ENCODE measurements at places on chromosomes 2 and 18.

DNA sequence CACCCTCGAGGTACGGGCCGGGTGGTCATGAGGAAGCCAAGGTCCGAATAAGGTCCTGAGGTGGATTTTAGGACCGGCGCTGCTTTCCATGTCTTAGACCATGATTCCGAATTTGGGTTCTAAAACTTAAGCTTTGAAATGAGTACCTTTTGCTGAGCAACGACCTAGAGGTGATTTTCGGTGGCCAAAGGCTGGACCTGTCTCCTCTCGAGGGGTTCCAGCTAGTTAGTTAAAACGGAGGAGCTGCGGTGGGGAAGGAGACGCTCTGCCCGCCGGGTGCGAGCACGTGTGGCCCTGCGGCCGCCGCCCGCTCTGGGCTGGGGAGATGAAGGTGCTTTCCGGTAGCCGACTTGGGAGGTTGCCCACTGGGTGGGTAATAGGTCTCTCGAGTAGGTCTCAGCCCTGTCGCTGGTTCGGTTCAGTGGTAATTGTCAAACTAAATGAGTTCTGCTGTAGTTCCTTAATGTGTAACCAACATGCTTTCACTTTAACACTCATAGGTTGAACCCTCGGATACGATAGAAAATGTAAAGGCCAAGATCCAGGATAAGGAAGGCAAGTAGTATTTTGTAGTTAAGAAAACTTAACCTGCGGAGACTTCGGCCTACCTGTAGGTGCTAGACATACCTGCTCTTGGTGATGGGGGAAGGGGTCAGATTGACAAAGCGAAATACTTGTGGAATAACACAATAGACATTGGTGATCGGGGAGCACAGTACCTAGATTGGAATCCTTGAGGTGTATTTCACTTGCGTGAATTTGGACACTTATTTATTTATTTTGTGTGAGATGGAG, 572 bp downstream of the RPS27A start:
- no peaks in the 10 kb centered on the region for H3K27me3 ChIP-seq
- peak; percentile 71 for DNase-seq
- H3K27ac ChIP-seq: peak overlapping the region; percentile 99
- H3K36me3 ChIP-seq: peaks cover 13% of the 10 kb centered on the region
- peaks cover 64% of the 10 kb centered on the region for H3K4me1 ChIP-seq

- no peaks in the 10 kb centered on the region for H3K36me3 ChIP-seq
- no peaks in the 10 kb centered on the region for H3K27me3 ChIP-seq
- no peak overlapping the region for H3K4me3 ChIP-seq
- no peaks in the 10 kb centered on the region for H3K4me1 ChIP-seq
- no peak overlapping the region for H3K27ac ChIP-seq
- no peak for DNase-seq
Measured at GRCh38 chr2:42762155-42762554, 1.8 kb downstream of the OXER1 start.

DNA sequence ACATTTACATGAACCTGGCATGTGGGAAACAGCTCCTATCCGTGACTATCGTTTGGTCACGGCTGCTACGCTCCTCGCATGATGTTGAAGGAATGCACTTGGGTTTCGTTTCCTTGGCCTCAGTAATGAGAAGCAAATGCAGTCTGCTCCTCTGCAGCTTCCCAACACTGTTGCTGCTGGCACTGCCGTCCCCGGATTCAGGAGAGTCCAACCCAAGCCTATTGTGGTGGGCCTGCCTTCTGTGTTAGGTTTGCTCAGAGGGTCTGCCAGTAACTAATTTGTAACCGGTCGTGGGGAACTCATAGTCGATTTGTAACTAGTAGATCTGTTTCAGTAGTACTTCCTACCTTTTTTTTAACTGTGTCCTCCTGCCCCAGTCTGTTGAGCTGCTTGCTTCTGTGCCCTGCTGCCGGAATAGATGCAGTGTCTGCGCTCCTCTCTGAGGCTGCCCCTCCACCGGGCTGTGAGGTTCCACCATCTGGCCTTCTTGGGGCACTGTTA, 58.4 kb downstream of the WDSUB1 start:
- no peak overlapping the region for H3K4me3 ChIP-seq
- no peak overlapping the region for H3K27ac ChIP-seq
- no peak for DNase-seq
- no peaks in the 10 kb centered on the region for H3K27me3 ChIP-seq

DNA sequence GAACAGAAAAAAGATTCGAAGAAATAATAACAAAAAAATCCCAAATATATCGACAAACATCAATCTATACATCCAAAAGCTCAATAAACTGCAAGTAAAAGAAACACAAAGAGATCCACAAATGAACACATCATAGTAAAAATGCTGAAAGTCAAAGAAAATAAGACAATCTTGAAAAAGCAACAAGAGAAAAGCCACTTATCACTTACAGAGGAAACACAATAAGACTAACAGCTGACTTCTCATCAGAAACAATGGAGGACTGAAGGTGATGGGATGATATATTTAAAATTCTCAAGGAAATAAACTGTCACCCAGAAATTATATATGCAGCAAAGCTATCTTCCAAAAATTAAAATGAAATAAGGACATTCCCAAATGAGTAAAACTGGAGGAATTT, 140.3 kb downstream of the NDUFA10 start:
- H3K27me3 ChIP-seq: peaks cover 16% of the 10 kb centered on the region
- peaks cover 11% of the 10 kb centered on the region for H3K36me3 ChIP-seq
- H3K4me3 ChIP-seq: no peak overlapping the region

- peaks cover 23% of the 10 kb centered on the region for H3K4me1 ChIP-seq
- peak overlapping the region; percentile 64 for H3K4me3 ChIP-seq
- peak overlapping the region; percentile 29 for H3K27ac ChIP-seq
- no peaks in the 10 kb centered on the region for H3K36me3 ChIP-seq
Measured at GRCh38 chr2:84694088-84694622, 177.9 kb downstream of the DNAH6 start.

DNA sequence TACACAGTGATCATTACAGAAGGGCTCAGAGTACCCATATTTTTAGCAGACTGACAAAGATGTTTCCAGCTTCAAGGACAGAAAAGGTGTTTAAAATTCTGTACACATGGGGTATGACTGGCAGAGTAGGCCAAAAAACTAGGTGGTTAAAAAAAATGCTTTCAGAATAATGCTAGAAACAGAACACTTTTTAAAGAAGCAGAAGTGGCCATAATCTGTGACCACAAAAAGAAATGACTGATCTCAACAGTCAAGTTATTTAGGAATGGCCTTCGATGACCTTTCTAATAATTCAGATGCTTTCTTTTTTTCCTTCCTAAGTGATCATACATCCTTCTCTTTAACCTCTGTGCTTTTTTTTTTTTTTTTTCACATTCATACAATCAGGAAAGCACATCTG, 4.1 kb upstream of the AQP4 start:
- no peak overlapping the region for H3K27ac ChIP-seq
- H3K4me1 ChIP-seq: no peaks in the 10 kb centered on the region
- DNase-seq: no peak
- no peak overlapping the region for H3K4me3 ChIP-seq
- H3K36me3 ChIP-seq: no peaks in the 10 kb centered on the region

DNA sequence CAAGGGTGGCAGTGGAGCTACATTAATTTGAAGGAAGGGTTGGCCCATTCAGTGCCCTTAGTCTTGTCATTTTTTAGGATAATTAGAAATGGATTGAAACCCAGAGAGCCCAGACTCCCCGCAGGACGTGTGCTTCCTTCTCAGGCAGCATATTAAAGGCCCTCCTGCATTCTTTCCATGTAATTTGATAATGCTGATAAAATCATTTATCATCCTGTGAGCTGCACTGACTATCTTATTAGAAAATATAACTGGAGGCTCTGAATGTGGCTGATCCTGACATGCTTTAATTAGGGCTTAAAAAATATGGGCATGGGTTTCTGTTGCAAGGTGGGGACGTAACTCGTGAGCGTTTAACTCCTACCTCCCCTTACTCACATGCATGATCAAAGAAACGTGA, 148.1 kb downstream of the ACKR3 start:
- peaks cover 22% of the 10 kb centered on the region for H3K27me3 ChIP-seq
- no peak for DNase-seq
- H3K27ac ChIP-seq: no peak overlapping the region
- H3K4me1 ChIP-seq: no peaks in the 10 kb centered on the region
- no peaks in the 10 kb centered on the region for H3K36me3 ChIP-seq

DNA sequence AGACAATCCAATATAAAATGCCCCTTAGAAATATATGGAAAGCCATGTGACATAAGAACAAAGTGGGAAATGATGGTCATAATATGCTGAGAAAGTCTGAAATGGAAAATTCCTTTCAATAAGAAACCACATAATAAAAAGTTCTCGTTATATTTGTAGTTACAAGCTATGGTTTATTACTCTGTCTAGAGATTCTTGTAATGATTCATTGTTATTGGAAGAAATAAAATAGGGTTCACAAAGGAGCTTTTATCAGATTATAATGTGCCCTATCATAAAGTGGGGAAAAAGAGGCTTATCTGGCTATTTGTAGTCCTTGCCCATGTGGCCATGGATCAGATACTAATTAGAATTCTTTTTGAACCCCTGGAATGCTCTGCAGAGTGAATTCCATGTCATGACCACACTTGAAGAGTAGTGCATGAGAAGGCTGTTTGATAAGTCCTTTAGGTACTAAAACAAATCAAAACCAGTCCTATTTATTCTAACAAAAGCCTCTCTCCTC, 420.7 kb upstream of the NRP2 start:
- no peak overlapping the region for H3K27ac ChIP-seq
- H3K36me3 ChIP-seq: no peaks in the 10 kb centered on the region
- no peaks in the 10 kb centered on the region for H3K27me3 ChIP-seq

- no peak overlapping the region for H3K27ac ChIP-seq
- DNase-seq: no peak
- no peak overlapping the region for H3K4me3 ChIP-seq
- no peaks in the 10 kb centered on the region for H3K27me3 ChIP-seq
Measured at GRCh38 chr2:99640635-99641151, 150.9 kb upstream of the REV1 start.

- no peaks in the 10 kb centered on the region for H3K36me3 ChIP-seq
- H3K27me3 ChIP-seq: peaks cover 6% of the 10 kb centered on the region
- H3K27ac ChIP-seq: no peak overlapping the region
- no peak overlapping the region for H3K4me3 ChIP-seq
- no peaks in the 10 kb centered on the region for H3K4me1 ChIP-seq
- DNase-seq: no peak
Measured at GRCh38 chr2:121186261-121186660, 98.7 kb downstream of the TFCP2L1 start.

DNA sequence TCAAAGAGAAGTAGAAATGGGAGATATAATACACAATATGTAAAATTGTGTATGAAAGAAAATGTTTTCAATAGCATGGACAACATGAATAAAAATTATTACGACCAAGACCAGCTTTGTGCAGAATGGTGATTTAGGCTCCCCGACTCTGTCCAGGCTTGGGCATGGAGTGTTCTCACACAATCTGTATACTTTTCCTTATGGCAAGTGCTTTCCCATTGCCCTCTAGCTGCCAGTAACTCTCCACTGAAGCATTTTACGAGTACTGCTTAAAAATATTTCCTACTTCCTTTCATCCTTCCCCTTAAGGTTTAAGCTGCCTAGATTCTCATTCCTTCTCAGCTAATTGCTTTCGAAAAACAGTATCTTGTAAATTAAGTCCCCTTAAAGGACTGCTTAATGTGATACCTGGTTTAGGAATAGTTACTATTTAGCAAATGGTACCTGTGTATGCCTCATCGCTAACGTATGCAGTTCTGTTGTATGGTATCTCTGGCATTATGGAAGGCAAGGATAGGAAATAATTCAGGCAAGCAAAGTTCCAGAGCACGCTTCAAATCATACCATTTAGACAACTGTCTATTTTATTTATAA, 714.6 kb downstream of the ERBB4 start:
- H3K27ac ChIP-seq: no peak overlapping the region
- no peaks in the 10 kb centered on the region for H3K27me3 ChIP-seq
- no peaks in the 10 kb centered on the region for H3K4me1 ChIP-seq
- no peaks in the 10 kb centered on the region for H3K36me3 ChIP-seq
- H3K4me3 ChIP-seq: no peak overlapping the region

- no peaks in the 10 kb centered on the region for H3K27me3 ChIP-seq
- H3K27ac ChIP-seq: peak overlapping the region; percentile 19
- H3K36me3 ChIP-seq: peaks cover 19% of the 10 kb centered on the region
- DNase-seq: no peak
- H3K4me3 ChIP-seq: no peak overlapping the region
- H3K4me1 ChIP-seq: peaks cover 12% of the 10 kb centered on the region
Measured at GRCh38 chr2:17672583-17673317, 80.9 kb downstream of the SMC6 start.

DNA sequence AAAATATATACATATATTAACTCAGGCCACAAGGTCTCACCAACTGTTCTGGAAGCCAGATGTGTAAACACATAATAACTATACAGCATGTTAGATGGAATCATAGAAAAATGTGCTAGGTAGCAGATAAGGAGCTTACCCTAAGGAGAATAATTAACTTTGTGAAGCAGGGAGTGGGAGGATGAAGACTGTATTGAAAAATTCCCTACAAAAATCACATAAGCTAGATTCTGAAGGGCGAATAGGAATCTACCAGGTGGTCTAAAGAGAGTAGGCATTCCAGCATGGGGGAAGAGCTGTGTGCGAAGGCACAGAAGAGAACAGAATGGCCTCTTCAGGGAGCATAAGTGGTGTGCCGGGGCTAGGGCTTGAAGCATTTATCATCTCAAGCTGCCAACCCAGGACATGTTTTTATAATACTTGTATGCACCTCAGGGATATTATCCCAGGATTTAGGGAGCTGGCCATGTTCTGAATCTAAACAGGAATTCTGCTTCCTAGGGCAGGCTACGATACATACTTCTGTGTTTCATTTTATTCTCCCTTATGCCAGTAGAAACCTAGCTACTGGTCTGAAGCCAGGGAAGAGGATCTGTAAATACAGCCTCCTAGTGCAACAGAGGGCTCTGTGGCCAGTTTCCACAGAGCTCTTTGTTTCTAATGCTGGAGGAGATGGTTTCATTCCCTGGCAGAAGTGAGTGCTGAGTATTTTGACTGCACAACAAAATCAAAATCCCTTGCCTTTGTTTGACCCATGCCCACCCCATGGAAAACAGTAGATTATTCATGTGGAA, 56.7 kb downstream of the NEMP2 start:
- H3K36me3 ChIP-seq: peaks cover 19% of the 10 kb centered on the region
- H3K4me3 ChIP-seq: no peak overlapping the region
- H3K27ac ChIP-seq: no peak overlapping the region
- H3K4me1 ChIP-seq: peaks cover 9% of the 10 kb centered on the region
- no peak for DNase-seq

- no peaks in the 10 kb centered on the region for H3K36me3 ChIP-seq
- peaks cover 3% of the 10 kb centered on the region for H3K4me1 ChIP-seq
- no peak overlapping the region for H3K27ac ChIP-seq
- no peak overlapping the region for H3K4me3 ChIP-seq
- no peak for DNase-seq
Measured at GRCh38 chr2:218161644-218162043, 5.1 kb downstream of the CXCR1 start.

DNA sequence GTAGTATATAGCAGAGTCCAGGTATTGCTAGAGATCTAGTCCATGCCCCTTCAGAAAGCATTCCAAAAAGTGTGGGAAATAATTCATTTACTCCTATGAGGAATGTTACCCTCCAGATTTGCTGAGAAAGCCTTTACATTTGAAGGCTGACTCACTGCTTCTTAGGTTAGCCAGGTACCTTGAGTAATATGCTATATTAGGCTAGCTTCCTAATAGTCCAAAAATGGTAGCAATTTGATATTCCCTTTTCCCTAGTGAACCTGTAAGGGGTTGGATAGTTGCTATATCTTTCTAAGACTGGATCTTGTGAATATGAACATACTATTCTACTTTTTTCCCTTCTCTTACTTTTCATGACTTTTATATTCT, 63.6 kb downstream of the SPOPL start:
- H3K36me3 ChIP-seq: no peaks in the 10 kb centered on the region
- no peak overlapping the region for H3K27ac ChIP-seq
- H3K4me3 ChIP-seq: no peak overlapping the region
- DNase-seq: no peak
